ENCODE measurements at places on chromosomes 13 and 19.

GRCh38 chr19:4597975-4598671 lies 38.6 kb upstream of the SEMA6B start:
- DNase-seq, result no peak

DNA sequence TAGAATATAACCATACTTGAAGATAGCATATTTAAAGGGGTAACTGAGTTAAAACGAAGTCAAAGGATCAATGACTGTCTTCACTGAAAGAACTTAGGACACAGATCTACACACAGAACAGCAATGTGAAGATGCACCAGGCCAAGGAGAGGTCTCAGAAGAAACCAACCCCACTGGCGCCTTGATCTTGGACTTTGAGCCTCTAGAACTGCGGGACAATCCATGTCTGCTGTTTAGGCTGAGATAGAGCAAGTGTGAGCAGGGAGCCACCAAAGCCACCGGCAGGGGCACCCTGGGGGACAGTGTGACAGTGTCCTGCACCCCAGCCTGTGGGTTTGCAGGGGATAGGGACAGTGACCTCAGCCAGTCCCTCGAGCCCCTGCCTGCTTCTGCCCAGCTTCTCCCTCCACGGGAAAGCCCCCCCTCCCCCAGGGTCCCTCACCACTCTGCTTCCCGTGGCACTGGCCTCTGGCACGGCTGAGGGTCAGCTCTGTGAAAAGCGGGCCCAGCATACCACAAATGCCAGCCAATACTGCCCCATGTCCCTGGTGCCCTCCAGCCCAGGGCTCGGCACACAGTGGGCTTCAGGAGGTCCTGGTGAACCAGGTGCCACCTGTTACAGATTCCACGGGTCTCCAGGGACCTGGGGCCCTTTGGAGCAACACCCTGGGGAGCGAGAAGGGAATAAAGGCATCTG lies 40.8 kb downstream of the KLF2 start:
- DNase-seq, result no peak

DNA sequence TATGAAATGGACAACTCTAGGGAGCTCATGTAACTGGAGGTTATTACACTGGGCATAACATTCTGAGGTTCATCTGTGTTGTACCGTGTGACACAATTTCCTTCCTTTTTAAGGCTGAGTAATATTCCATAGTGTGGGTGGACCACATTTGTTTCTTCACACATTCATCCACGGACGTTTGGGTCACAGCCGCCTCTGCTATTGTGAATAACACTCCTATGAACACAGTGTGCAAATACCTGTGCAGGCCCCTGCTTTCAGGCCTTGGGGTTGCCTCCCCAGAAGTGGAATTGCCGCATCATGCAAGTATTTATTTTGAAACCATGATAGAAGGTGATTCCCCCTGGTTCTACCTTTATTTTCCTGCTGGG lies 63.4 kb upstream of the MCF2L start:
- DNase-seq, result no peak

GRCh38 chr13:110028311-110028710 lies 241.9 kb upstream of the IRS2 start:
- DNase-seq, result no peak

GRCh38 chr19:34066007-34066643 lies 106.2 kb upstream of the LSM14A start:
- DNase-seq, result no peak

DNA sequence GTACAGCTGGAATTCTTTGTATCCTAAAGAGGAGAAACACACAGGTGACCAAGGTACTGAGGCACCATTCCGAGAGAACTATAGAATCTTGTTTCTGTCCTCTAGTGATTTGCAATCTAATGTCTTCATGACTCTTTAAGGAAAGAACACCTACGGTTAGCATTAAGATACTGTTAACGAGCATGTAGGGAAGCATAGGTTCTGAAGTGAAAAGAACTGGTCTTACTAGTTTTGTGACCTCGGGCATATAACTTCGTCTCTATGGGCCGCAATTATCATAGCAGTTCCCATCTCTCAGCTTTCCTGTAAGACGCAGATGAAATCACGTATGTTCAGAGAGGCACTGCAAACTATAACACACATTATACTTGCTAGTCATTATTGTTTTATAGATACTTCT lies 193.0 kb upstream of the NBEA start:
- no peak for DNase-seq
